Kidney epithelial cell (primary cell): ENCODE measurements at places on chromosomes 1 and 21.

GRCh38 chr1:244454412-244454811 lies 2.7 kb upstream of the ADSS2 start:
- DNase-seq: no peak

- no peak for DNase-seq
Observed at GRCh38 chr1:24481843-24482610, 20.6 kb upstream of the RCAN3 start.

DNA sequence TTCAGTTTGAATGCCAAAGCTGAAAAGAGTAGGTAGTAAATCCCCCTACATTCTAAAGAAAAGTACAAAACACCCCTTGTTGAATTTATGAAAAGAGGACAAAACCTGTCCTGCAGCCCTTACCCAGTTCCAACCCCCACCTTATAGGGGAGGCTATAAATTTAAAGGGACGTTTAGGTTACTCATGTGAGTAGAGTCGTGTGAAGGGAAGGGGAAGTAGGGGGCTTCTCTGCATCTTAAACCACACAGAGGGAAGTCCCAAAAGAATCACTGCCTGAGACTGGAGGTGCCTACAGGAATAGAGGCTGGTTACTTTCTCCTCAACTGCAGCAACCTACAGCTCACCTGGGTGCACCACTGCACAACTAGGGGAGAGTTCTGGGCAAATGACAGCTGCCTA lies 36.7 kb upstream of the KIRREL1 start:
- DNase-seq: no peak

DNA sequence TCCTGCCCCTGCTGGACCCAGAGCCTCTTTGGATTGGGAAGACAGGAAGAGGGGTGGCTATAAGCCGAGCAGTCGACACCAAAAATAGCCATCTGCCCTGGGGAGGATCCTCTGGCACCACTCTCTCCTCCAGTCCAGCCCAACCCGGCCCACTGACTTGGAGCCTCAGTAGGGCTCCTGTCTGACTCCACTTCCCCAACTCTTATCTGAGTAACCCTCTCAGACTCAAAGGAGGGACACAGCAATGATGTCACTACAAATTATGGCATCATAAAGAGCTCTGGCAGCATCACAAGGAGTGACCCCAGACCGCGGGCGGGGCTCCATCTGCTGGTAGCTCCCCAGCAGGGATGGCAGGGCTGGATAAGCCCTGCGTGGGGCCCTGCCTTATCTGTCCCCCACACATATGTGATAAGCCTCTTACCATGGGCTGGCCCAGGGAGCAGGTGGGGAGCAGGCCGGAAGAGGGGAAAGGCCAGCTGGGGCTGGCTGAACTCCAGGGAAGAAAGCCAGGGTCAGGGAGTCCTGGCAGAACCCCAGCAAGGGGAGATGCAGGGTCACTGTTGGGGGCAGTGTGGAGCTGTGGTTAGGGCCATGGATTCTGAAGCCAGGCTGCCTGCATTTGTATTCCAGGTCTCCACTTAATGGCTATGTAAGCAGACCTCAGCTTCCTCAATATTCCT lies 4.6 kb upstream of the SLC6A9 start:
- no peak for DNase-seq

- DNase-seq: no peak
Observed at GRCh38 chr1:83516369-83516768, 482.6 kb downstream of the TTLL7 start.

DNA sequence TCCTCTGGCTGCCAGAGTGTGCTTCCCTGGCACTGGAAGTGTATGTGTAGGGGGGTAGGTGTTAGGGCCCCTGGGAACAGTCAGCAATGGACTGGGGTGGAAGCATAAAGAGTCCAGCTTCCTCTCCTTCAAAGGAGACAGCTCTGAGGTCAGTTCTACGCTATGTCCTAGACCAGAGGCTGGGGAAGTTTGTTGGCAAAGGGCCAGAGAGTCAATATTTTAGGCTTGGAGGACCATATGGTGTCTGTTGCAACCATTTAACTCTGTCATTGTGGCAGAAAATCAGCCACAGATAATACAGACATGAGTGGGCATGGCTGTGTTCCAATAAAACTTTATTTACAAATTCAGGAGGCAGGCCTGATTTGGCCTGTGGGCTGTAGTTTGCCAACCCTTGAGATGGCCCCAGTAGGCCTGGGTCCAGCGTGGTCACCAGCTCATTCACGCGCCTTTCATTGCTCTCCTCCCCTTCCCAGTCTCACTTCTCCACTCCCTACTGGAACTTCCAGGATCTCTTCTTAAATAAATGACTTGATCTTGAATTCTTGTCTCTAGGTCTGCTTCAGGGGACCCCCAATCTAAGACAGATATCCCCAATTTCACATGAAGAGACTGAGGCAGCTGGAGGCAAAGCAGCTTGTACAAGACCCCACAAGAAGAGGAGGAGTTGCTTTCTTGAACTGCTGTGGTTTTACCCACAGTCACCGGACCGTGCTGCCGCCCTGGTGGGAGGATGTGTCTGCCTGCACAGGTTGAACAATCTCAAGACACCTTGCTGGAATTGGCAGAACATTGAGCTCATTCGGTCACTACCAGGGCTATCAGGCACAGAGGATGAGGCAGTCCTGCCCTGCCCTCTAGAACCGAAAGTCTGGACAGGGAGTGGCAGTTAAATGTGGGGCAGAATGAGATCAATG lies 162.4 kb upstream of the POU3F1 start:
- DNase-seq: no peak

DNA sequence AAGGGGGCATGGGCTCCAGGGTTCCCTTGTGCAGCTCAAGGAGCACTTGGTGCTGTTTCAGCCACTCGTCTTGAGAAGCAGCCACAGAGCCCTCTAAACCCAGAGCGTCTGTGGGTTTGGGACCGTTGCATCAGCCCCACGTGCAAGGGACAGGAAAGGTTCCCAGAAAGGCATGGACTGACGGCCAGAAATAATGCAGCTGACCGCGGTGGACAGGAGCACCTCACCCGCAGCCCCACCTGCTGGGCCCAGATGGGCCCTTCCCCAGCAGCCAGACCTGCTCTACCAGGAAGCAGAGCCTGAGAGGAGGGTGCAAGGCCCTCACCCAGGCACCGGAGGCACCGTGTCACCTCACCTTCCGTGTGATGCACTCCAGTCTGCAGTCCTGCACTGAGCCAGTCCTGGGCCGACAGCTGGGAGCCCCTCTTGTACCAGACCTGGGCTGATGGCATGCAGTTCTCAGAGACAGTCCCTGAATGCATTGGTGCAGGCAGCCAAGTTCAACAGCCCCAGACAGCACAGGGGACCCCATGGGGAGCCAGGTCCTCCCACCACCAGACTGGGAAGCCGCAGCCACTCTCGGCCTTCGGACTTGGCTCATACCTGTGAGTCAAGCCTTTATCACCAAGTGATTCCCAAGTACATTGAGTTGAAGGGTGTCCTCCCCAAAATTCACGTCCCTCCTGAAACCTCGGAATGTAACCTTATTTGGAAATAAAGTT lies 4.8 kb upstream of the TFF3 start:
- no peak for DNase-seq

DNA sequence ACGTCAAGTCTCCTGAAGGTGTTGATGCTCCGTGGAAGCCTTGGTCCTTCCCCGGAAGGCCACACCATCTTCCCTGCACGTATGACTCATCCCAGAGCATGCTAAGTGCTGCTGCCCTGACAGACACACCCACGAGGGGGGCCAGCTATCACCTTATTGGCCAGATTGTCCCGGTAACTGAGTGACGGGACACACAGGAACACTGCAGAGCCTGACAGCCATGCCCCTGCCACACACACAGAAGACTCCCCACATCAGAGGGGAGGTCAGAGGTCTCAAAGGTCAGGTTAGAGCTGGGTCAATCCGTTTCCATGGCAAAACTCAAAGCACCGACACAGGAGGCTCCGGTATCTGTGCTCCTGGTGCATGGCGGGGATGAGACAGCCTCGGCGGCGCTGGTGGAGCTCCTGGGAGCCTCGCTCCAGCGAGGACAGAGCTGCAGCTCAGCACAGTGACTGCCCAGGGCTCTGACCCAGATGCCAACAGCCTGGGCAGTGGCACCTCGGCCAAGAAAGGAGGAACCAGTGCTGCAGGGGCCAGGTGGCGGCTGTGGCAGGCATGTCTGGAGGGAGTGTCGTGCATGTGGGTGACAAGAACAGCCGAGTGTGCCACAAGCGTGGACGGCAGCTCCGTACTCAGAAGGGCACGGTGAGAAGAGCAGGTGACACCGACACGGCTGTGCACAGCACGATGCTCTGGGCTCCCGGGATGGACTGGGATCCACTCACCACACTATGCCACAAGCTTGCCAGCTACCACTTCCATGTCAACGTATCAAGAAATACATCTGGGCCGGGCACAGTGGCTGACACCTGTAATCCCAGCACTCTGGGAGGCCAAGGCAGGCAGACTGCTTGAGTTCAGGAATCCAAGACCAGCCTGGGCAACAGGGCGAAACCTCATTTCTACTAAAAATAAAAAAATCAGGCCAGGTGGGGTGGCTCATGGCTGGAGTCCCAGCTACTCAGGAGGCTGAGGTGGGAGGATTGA lies 14.8 kb upstream of the TMEM240 start:
- peak; percentile 54 for DNase-seq

- no peak for DNase-seq
Observed at GRCh38 chr1:119321666-119322419, 46.7 kb upstream of the HAO2 start.

DNA sequence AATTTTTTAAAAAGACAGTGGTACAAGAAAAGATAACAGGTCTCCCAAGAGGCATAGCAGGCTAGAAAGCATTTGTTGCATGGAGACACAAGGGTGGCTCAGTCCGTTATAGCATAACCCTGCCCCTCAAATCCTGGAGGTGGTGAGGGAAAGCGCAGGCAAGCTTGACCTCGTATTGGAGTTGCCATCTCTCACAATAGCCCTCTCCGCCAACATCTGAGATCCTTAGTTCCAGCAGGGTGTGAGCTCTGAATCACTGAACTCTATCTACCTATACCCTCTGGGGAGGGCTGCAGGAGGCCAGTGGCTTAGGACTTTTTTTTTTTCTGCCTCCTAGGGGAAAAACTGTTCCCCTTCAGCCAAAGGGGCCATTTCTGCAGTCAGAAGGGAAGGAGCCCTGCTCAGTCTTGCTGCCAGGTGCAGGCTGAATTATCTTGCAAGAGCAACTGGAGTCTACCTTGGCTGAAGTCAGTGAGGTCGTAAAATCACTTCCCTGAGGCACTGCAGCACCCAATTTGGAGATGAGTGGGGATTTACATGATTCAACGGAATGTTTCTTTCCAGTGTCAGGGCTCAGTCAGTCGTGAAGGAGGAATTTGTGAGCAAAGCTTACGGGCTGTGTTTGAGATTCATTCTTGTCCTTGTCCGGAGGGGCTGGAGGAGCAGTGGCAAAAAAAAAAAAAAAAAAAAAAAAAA lies 17.2 kb upstream of the C8A start:
- DNase-seq: peak; percentile 94

- no peak for DNase-seq
Observed at GRCh38 chr21:41810597-41810932, 43.7 kb upstream of the RIPK4 start.

DNA sequence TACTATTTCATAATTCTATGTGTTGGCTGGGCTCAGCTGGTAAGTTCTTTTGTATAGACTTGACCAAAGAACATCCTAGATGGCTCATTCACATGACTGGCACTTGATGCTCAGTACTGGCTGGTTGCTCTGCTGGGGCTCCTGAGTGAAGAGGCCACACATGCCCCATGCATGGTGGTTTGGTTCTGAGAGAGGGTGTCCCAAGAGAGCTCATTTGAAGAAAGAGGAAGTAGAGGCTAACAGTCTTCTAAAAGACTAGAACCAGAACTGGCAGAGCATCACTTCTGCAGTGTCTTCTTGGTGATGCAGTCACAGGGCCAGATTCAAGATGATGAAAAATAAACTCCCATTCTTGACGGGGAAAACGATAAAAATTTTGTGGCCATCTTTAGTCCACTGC lies 5.2 kb upstream of the BACH1 start:
- no peak for DNase-seq

DNA sequence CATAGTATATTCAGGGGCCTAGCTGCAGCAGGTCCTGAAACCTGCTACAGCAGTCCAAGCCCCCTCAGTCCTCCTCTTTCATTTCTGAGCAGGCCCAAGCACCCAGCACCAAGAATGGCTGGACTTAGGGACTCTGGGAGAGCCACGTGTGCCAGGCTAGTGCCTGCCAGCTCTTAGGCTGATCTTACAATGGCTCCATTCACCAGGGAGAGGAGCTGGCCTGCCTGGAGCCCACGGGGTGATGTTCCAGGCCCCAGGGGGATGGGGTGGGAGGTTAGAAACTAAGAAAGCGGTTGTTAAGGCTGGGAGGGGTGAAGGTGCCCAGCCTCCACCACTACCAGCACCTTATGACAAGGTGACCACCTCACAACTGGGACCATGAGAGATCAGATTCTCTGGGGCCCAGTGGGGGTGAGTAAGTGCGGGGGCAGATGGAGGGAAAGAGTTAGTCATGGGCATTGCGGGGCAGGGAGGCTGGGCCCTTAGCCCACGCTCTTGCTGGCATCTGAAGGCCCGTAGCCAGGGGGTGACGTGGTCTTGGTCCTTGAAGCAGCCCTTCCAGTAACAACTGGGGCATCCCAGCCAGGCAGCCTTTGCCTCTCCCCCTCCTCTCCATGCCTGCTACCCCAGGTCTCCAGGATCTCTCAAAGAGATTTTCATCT lies 30.3 kb upstream of the CLIC4 start:
- DNase-seq: no peak

- peak; percentile 95 for DNase-seq
Observed at GRCh38 chr21:37564341-37564923, 197.9 kb downstream of the DYRK1A start.

DNA sequence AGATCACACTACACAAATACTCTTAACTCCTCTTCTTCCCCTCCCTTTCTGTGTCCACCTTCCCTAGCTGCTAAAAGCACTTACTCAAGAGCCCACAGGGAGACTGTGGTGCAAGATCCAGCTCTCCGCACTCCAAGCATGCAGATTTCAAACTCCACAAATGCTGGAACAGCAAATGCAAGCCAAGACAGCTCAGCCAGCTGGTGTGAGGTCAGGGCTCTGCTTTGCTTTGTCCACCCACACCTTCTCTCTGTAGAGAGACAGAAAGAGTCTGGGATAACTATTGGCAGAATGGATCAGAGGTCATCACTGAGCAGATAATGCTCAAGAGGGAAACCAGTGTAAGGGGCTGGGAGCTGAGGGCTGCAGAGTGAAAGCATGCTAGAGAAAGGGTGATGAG lies 45.2 kb upstream of the DPT start:
- DNase-seq: no peak

GRCh38 chr1:170874671-170875070 lies 60.7 kb upstream of the MROH9 start:
- no peak for DNase-seq
